Neural crest cell (in vitro differentiated cells): ENCODE measurements at places on chromosomes 7 and 10.
A peak's percentile ranks its signal among the peaks of the same experiment; 100 is the strongest.

GRCh38 chr10:68171539-68172080 lies 60.3 kb downstream of the ATOH7 start:
- H3K4me3 ChIP-seq, result no peak overlapping the region
- DNase-seq, result no peak
- peaks cover 2% of the 10 kb centered on the region for H3K36me3 ChIP-seq
- H3K27me3 ChIP-seq, result no peaks in the 10 kb centered on the region
- H3K4me1 ChIP-seq, result no peaks in the 10 kb centered on the region
- H3K27ac ChIP-seq, result no peak overlapping the region

DNA sequence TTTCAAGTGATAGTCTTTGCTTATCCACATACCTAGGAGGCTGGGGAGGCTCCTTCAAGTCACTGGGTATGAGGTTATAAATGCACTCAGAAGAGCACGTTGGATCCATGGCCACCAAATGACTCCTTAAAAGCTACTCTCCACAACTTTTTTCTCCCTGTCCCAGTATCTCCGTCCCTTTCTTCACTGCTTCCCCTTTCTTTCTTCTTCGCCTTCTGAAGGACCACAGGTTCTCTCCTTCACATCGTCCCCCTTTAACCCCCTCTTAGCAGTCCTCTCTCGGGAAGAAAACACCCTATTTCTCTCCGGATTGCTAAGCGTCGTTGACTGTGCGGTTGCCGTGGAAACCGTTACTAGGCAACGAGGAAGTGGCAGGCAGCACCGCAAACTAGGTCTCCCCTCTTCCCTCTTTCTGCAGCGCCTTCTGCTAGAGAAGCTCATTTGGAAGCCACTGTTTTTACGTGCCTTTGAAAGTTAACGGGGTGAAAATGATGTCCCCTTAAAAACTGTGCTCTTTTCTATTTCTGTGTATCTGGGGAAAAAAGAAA lies at the start of gene ENKUR:
Gene ENKUR (minus strand): TSS at position 331 of the 548 bp plus-strand sequence. CDS start 222 bp downstream, at position 109.
- peak; percentile 92 for DNase-seq
- no peaks in the 10 kb centered on the region for H3K27me3 ChIP-seq
- H3K27ac ChIP-seq, result peak within 1 kb of the TSS; percentile 98
- H3K4me1 ChIP-seq, result peaks cover 31% of the 10 kb centered on the region
- peak within 1 kb of the TSS; percentile 92 for H3K4me3 ChIP-seq

- H3K27ac ChIP-seq, result peak overlapping the region; percentile 88
- H3K4me3 ChIP-seq, result no peak overlapping the region
- no peaks in the 10 kb centered on the region for H3K4me1 ChIP-seq
- peaks cover under 1% of the 10 kb centered on the region for H3K36me3 ChIP-seq
- no peak for DNase-seq
- H3K27me3 ChIP-seq, result no peaks in the 10 kb centered on the region
Measured at GRCh38 chr10:1410032-1410431, 327.3 kb downstream of the ADARB2 start.

DNA sequence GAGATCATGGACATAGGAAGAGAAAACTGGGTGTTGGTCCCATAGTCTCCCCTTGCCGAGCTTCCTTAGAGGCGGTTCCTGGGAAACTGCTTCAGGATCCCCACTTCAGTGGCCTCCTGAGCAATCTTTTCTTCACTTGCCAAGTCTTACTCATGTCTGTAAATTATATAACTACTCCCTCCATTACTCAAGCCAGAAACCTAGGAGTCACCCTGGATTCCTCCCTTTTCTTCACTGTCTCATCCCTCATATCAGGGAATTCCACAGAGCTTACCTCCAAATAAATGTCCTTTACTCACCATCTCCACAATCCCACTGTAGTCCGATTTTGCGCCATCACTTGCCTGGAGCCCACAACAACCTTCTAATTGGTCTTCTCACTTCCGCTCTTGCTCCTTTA lies 29.1 kb upstream of the TRUB1 start:
- no peak overlapping the region for H3K27ac ChIP-seq
- no peak for DNase-seq
- H3K27me3 ChIP-seq, result no peaks in the 10 kb centered on the region
- H3K4me1 ChIP-seq, result peaks cover 12% of the 10 kb centered on the region
- no peak overlapping the region for H3K4me3 ChIP-seq
- H3K36me3 ChIP-seq, result no peaks in the 10 kb centered on the region

DNA sequence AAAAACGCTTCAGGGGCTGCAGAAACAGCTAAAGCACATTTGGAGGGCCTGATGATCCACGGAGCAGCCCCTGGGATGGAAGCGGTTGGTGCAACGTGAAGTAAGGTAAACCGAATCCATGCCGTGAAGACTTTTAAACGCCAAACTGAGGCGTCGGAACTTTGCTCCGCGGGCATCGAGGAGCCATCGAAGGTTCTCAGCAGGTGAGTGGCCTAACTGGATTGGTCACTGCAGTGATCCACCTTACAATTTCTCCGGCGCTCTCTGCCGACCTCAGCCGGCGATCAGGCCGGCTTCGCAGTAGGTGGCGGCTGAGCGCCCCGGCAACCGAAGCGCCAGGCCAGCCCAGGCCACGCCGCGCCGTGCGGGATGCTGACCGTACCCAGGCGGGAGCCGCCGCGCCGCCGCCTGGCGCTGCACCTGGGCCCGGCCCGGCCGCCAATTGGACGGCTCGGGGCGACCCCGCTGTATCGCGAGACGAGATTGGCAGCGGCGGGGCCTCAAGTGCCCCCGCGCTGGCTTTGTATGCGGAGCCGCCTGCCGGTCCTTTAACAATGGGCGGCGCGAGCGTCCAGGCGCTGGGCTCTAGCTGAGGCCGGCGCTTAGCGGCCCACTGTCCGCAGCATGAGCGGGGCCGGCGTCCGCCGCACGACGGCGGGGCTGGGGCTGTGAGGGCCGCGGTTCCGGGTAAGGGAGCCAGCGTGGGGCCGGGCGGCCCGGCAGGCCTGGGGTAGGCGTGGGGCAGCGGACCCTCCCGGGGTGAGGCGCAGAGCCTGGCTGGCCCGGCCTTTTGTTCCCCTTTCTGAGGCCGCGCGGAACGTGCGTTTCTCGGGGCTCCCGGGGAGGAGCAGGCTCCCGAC lies at the start of gene CCNJ:
Gene CCNJ (plus strand): TSS at position 551 of the 860 bp plus-strand sequence. CDS start 811 bp downstream, outside the sequence.
- H3K4me1 ChIP-seq, result peaks cover 34% of the 10 kb centered on the region
- peak within 1 kb of the TSS; percentile 98 for H3K27ac ChIP-seq
- peak; percentile 79 for DNase-seq
- H3K36me3 ChIP-seq, result peaks cover 15% of the 10 kb centered on the region

DNA sequence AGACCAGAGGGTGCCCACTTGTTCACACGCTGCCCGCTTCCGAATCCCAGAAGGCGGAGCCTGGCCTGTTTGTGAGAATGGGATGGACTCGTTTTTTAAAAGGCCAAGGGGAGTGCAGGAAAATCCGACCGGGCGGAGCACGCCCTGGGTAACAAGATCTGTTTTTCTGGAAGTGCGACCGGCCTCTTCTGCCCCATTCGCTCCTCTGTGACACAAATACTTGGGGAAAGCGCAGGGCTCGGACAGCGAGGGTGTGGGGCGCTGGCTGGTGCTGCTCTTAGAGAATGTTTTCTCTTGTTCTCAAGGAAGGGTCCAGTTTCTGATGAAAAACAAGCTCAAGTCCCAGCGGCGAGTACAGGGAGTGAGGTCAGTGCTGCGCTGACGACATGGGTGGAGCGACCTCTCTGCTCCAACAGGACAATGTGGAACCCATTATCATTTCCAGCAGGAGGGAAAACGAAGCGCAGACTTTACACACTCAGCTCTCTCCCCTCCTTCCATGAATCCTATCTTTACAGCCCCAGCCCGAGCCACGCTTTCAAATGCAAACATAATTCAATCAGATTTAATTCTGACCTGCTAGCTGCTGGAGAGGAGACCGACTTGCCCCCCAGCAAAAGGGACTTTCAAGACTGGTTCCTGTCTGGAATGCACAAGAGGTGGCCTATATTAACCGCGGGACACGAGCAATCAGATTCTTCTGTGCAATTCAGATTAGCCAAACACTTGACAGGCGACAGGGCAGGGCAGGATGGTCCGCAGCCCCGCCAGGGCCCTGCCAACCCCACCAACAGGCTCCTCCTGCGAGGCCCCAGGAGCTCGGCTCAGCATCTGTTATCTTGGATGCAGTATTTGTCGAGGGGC lies 1.1 kb downstream of the RADIL start:
- peak; percentile 28 for DNase-seq
- no peaks in the 10 kb centered on the region for H3K36me3 ChIP-seq
- peak overlapping the region; percentile 92 for H3K4me3 ChIP-seq
- H3K27ac ChIP-seq, result peak overlapping the region; percentile 96
- peaks cover 31% of the 10 kb centered on the region for H3K4me1 ChIP-seq
- peaks cover 3% of the 10 kb centered on the region for H3K27me3 ChIP-seq

- peaks cover 9% of the 10 kb centered on the region for H3K27me3 ChIP-seq
- no peak overlapping the region for H3K4me3 ChIP-seq
- H3K4me1 ChIP-seq, result no peaks in the 10 kb centered on the region
- DNase-seq, result no peak
Measured at GRCh38 chr10:130389906-130390305, 253.7 kb downstream of the GLRX3 start.

- no peaks in the 10 kb centered on the region for H3K4me1 ChIP-seq
- no peak overlapping the region for H3K4me3 ChIP-seq
- H3K36me3 ChIP-seq, result peaks cover 7% of the 10 kb centered on the region
- no peak overlapping the region for H3K27ac ChIP-seq
Measured at GRCh38 chr10:87058171-87058570, 36.5 kb downstream of the GLUD1 start.

DNA sequence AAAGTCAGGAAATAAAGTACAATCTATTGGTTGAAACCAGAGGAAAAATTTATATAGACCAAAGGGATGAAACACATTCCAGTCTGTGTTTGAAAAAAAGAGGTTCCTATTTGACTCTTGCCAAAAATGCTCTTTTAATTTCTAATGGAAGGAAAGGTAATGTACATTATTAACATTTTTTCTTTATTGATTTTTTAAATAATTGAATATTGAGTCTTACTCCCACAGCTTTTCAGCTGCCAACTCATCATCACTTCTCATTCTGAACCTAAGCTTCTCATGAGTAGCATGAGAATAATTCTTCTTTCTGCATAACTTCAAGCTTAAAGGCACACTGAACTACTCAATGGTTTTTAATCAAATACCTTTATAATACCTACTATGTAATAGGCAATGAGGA lies 49.8 kb upstream of the FHIP2A start:
- H3K4me1 ChIP-seq, result peaks cover 5% of the 10 kb centered on the region
- peaks cover 52% of the 10 kb centered on the region for H3K27me3 ChIP-seq
- no peak for DNase-seq
- H3K36me3 ChIP-seq, result no peaks in the 10 kb centered on the region
- no peak overlapping the region for H3K4me3 ChIP-seq

DNA sequence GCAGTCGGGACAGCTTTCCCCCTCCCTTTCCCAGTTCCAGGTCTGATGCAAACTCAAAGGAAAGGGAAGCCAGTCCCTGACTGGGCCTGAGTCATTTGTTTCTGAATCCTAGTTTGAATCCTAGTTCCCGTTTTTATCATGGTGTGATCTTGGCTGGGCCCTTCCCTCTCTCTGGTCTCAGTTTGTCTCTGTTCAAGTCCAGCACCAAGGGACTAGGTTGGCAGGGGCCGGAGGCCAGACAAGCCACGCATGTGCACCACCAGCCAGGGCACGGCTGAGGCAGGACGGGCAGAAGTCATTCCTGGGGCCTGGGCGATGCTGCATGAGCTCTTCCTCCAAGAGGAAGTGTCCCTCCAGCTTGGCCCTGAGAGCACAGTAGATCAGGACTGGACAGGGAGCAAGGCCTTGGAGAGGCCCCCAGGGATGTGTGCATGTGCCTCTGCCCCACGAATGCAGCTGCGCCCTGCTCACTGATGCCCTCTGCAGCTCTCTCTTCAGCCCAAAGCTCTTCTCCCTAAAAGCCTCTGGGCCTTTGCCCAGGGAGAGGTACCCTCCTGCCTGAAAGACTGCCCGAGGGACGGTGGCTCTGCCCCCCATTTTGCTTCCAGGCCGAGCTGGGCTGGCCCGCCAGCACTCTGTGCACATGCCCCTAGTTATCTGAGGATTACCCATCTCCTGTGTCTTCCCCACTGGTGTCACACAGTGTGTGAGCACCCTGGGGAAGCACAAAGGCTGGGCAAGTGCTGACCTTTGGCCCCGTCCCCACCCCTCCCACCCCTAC lies 86.7 kb downstream of the ZMIZ1 start:
- DNase-seq, result no peak
- no peak overlapping the region for H3K4me3 ChIP-seq
- no peaks in the 10 kb centered on the region for H3K27me3 ChIP-seq

DNA sequence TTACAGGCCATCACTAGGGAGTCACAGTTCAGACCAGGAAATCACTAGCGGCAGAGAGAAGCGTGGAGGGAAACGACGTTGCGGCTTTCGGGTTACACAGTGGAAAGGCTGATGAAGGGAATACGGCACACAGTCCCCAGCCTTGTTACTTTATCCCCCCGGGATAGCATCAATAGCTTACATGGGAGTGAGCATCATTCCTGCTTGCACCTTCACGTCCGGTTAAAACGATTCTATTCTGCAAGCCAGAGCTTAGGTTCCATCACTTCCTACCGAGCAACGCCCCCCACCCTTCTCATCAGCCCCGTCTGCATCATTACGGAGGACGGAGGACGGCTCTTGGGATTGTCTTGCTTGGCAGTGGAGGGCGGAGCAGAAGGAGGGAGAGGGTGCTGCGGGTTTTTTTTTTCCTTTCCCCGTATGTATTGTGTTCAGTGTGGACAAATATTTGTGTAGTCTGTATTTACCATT lies 124.9 kb downstream of the CLEC2L start:
- no peak for DNase-seq
- peak overlapping the region; percentile 1 for H3K4me3 ChIP-seq
- peak overlapping the region; percentile 23 for H3K27ac ChIP-seq
- no peaks in the 10 kb centered on the region for H3K27me3 ChIP-seq
- peaks cover 65% of the 10 kb centered on the region for H3K4me1 ChIP-seq

DNA sequence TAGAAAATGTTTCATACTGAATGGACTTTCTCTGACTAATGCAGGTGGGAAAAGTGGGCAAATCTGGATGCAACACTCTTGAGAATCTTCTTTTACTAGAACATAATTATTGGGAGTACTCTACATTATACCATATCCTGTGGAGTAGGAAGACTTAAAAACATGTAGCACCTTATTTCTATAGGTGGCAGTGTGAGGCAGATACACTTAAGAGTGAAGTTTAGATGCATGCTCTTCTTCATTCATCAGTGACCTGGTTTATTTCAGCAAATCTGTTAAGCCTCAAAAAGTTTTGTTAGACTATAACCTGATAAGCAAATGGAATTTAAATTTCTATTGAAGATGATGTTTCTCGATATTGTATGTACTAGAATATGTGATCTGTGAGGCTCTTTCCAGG lies 1087.1 kb upstream of the LRRN3 start:
- H3K4me1 ChIP-seq, result peaks cover 3% of the 10 kb centered on the region
- no peaks in the 10 kb centered on the region for H3K36me3 ChIP-seq
- DNase-seq, result no peak
- H3K27me3 ChIP-seq, result no peaks in the 10 kb centered on the region
- no peak overlapping the region for H3K27ac ChIP-seq

GRCh38 chr7:48087349-48087748 lies 1.7 kb upstream of the UPP1 start:
- no peak for DNase-seq
- no peaks in the 10 kb centered on the region for H3K36me3 ChIP-seq
- H3K4me3 ChIP-seq, result peak overlapping the region; percentile 52
- H3K4me1 ChIP-seq, result peaks cover 37% of the 10 kb centered on the region

- H3K27ac ChIP-seq, result no peak overlapping the region
- H3K4me1 ChIP-seq, result peaks cover 3% of the 10 kb centered on the region
- peaks cover 76% of the 10 kb centered on the region for H3K27me3 ChIP-seq
- H3K4me3 ChIP-seq, result no peak overlapping the region
- H3K36me3 ChIP-seq, result no peaks in the 10 kb centered on the region
Measured at GRCh38 chr10:101091546-101092290, 29.9 kb downstream of the KAZALD1 start.
